ENCODE measurements at places on chromosomes 13 and 19.

DNA sequence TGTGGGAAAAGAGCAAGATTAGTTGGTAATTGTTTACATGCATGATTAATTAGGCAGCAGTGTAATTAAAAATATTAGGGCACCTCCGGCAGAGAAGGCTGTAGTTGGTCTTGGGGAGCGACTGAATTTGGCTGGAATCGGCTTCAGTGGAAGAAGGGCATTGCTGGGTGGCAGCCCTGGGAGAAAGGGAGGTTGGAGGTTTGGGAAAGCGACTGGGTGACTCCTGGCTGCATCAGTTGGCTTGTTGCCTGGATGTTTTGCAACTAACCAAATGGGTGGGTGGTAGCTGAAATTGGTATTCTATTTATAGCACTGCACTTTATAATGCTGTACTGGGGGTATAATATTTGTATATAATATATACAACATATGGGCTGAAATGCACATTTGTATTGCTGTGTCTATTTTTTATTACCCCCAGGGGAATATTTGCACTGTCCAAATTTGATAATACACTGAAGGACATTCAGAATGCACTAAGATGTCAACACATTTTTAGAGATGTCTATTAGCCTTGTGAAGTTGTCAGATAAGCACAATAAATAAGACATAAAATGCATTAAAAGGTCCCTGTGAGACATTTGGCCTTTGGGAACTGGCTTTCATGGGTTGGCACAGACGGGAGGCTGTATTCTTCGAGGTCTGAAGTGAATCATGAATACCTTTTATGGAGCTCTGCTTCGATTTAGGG is 1.7 kb downstream of the B3GLCT start:
- DNase-seq, result no peak

GRCh38 chr13:50448535-50448998 is 394.9 kb downstream of the DLEU7 start:
- DNase-seq, result no peak

GRCh38 chr19:40286235-40286970 is 1.3 kb upstream of the AKT2 start:
- no peak for DNase-seq

GRCh38 chr19:57212109-57212508 is 18.7 kb upstream of the AURKC start:
- no peak for DNase-seq

DNA sequence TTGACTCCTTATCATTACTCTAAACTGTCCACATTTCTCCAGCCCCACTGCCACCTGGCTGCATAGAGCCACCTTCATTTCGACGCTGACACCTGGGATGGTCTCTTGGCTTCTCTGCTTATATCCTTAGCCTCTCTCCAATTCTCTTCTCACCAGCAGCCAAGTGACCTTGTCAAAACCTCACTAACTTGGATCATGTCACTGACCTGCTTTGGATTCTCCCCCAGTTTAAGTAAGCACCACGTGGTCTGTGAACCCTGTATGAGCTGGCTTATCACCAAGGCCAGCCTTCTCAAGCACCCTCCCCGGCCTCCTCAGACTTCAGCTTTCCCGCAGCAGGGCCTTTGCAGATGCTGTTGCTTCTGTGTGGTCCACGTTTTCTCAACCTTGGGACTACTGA is 12.3 kb upstream of the GGACT start:
- no peak for DNase-seq

- DNase-seq, result no peak
Observed at GRCh38 chr13:105643966-105644365, 891.5 kb downstream of the EFNB2 start.
